NCI-H1436 treated with DMSO at 0.1 percent for 48 hours (cell line): ENCODE measurements at places on chromosomes 16 and 17.
A peak's percentile ranks its signal among the peaks of the same experiment; 100 is the strongest.

- DNase-seq, result no peak
Measured at GRCh38 chr16:51458356-51459140, 307.5 kb upstream of the SALL1 start.

DNA sequence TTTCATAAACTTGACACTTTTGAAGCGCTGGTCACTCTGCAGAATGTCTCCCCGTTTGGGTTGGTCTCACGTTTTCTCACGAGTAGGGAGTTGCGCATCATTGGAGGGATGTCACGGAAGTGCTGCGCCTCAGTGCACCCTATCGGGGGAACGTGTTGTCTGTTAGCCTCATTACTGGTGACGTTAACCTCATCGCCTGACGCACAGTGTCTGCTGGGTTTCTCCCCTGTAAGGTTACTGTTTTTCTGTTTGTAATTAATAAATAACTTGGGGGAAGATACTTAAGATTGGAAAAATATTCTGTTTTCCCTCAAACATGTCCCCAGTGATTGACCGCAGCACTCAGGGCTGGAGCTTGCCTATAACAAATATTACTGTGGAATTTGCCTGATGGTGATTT, 26.7 kb downstream of the VAC14 start:
- DNase-seq, result no peak

DNA sequence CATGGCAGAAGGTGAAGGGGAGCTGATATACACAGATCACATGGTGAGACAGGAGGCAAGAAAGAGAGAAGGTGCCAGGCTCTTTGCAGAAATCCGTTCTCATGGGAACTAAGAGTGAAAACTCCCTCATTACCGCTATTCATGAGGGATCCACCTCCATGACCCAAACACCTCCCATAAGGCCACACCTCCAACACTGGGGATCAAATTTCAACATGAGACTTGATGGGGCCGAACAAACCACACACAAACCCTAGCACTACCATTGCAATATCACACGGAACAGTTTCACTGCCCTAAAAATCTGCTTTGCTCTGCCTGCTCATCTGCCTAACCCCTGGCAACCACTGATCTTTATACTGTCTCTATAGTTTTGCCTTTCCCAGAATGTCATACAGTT, 34.8 kb downstream of the C17orf67 start:
- peak; percentile 76 for DNase-seq

GRCh38 chr17:69499318-69499717, 84.8 kb downstream of the MAP2K6 start:
- DNase-seq, result no peak

DNA sequence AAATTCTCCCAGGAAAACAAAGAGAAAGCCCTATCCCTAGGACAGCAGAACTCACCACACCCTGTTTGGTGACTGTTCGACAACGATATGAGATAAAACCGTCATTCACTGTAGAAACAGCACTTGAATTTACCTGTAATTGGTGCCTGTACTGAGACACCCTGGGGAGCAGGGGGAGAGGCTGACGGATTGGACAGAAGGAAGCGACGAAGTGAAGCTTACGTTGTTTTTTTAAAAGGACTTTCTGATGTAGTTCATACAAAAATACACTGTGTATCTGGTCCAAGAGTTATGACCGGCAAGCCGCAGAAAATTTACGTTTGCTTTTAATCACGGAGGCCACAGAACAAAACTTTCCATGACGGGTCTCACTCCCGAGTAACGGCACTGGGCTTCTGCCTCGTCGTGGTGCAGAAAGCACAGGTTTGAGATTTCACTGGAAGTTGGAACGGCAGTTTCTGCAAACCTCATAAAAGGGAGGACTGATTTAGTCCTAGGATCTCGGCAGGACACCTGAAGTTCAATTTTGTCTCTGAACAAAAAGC, 9.7 kb downstream of the NXN start:
- DNase-seq, result no peak
